ENCODE measurements at places on chromosomes 4 and X. TPM values are rescaled to one million over a fixed set of nuclear protein-coding genes. Genes with fewer than 3 reads are reported as not detected.

The FABP2 gene
- polyA plus RNA-seq: not detected

The OTC gene
- polyA plus RNA-seq: not detected

The ANXA3 gene
- polyA plus RNA-seq: 184 TPM

The TCEAL8 gene
- polyA plus RNA-seq: 86.5 TPM

The UGT2B10 gene
- polyA plus RNA-seq: not detected
